ENCODE measurements at places on chromosomes 5 and 9.
A peak's percentile ranks its signal among the peaks of the same experiment; 100 is the strongest.

GRCh38 chr9:86242071-86242470 lies 17.4 kb downstream of the C9orf153 start:
- DNase-seq, result no peak

GRCh38 chr5:122163121-122164069 lies 34.0 kb downstream of the ZNF474 start:
- DNase-seq, result no peak

- peak; percentile 29 for DNase-seq
Measured at GRCh38 chr9:110156902-110157301, 51.1 kb downstream of the C9orf152 start.

DNA sequence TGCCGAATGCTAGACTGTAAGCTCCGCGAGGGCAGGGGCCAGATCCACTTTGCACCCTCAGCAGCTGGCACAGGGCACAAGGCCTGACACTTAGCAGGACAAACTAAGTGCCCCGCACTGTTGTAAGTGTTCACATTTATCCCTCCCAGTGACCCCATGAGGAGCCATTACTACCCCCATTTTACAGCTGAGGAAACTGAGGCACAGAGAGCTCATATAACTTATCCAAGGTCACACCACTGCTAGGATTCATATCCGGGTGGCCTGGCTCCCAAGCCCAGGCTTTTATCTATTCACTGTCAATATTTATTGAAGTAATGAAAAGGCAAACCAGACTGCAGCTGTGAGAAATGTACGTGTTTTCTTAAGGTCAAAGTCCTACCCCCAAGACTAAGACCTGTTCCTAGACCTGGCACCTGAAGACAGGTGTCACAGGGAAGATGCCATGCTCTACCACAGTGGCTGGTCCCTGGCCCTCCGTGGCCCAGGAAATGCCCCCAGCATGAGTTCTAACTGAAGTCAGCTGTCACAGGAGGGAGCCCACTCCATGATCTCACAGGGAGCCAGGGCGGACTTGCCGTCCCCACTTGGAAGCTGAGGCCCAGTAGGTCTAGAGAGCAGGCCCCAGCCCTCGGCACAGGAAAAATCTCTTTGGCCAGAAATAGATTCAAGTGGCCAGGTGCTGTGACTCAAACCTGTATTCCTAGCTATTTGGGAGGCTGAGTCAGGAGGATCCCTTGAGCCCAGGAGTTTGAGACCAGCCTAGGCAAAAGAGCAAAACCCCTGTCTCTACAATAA lies 74.7 kb upstream of the IL17B start:
- no peak for DNase-seq

- no peak for DNase-seq
Measured at GRCh38 chr9:70168521-70168920, 90.3 kb upstream of the SMC5 start.

GRCh38 chr9:92324889-92325268 lies 271 bp downstream of the NOL8 start:
- no peak for DNase-seq

DNA sequence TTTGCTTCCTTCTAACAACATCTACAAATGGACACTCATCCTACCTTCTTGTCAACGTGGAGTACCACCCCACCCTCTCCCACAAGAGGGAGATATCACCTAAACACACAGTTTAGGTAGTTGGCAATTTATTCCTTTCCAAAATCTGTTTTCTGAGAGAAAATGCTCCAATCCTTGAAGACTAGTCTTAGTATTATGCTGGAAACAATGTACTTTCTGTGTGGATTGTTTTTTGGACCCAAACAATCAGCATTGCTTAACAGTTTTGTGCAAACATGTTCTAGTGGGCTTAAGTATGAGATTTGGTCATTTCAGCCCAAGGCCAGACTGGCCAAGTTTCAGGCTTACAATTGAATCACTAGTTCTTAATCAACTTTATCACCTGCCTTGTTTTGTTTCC lies 359.1 kb downstream of the ARHGEF28 start:
- DNase-seq, result no peak

DNA sequence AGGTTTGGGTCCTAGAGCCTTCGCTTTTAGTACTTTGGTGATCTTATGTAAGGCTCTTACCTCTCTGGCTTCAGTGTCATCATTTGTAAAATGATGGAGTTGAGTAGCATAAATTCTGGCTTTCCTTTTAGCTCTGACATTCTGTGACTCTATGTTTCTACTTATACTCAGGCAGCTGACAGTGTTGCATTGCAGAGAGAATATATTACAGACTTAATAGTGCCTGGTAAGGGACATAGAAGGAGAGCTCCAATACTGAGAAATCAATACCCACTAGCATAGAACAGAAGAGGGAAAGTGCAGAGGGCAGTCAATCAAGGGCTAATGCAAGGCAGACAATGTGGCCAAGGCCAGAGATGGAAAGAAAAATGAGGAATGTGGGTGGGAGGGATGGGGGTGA lies 371.4 kb upstream of the TLE4 start:
- DNase-seq, result no peak

DNA sequence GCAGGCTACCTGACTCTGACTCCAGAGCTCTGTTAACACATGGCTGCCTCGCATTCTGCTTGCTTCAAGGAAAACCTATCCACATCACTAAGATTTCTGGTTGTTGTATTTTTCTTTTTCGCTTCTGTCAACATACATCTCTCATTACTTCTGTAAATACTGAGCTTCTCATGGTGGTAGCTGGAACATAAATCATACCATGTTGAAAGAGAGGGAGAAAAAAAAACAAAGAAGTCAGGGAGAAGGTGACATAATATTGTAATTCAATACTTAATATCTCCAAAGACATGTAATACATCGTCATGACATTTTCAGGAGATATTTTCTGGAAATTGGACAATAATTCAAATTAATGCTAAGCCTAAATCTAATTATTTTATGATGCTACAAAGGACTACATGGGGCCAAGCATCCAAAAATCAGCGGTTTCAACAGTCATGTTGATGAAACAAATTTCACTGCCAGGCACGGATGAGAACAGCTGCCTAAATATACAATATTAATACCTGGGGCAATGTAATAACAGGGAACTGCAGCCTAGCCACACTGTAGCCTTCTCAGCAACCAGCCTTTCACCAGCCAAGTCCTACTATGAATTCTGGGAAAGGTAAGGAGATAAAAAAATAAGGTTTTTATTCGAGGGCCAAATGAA lies 332.0 kb downstream of the TRIM32 start:
- no peak for DNase-seq

DNA sequence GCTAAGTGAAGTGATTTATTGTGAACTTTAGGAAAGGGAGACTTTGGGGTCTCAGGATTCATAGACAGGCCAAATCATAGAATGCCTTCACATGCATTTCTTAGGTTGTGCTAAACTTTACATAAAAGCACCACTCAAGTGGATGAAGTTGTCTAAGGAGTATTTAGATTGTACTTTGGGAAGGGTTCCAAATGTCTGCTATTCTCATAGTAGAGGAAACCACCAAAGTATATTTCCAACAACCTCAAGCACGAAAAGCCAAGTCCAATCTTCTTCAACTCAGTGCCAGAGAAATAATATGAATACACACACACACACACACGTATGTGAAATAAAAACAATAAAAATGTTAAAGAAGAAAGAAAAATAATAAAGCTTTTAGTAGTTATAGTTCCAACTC lies 41.8 kb downstream of the ENC1 start:
- no peak for DNase-seq

DNA sequence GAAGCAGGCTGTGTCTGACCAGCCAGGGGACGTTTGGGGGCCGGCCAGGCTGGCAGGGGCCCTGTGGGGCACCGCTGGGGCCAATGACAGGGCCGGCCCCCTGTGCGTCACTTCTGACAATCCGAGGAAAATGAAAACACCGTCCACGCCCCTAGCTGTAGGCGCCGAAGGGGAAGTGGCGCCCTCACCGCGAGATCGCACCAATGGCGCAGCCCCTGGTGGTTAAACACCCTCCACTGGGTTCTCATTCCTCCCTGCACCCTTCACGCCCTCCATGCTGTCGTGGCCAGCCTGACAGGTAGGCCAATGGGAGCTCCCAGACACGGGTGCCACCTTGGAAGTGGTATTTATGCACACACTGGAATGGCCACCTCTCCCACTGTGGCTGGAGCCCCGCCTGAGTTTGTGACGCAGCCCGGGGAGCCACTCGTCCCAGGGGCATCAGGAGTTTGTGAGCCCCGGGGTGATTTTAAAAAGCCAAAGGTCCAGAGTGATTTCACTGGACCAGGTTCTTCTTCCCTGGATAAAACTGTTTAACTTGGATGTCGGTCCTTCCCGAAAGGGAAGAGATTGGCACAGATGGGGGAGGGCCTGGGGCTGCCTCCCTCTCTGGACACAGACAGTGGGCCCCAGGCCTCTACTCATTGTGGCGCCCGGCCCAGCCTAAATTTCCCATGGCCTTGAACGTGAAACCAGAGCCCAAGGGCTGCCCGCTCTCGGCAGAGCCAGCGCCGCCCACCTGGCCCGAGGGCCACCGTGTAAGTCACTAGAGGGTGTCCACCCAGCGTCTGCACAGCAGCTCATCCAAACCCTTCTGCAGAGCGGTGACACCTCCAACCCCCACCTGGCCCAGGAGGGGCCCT lies 49.7 kb downstream of the NKD2 start:
- no peak for DNase-seq

GRCh38 chr9:133426011-133426410 lies 3.8 kb downstream of the ADAMTS13 start:
- DNase-seq, result no peak

- no peak for DNase-seq
Measured at GRCh38 chr9:129182625-129183494, 4.8 kb upstream of the IER5L start.

DNA sequence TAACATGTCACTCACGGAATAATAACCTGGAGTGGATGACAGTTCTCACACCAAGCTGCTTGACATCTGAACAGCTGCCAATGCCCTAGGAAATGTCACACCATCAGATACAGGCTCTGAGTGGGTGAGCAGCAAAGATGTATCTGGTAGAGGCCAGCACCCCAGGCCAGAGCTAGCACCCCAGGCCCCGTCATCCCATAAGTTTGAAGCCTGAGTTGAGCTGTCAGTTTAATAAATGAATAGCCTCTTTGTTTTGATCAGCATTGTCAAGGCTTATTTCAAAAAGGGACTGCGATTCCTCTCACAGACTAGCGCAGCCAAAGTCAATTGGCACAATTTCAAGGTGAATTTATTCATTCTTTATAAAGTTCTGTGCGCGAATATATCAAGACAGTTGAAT lies 1327.1 kb downstream of the MAT2B start:
- no peak for DNase-seq

DNA sequence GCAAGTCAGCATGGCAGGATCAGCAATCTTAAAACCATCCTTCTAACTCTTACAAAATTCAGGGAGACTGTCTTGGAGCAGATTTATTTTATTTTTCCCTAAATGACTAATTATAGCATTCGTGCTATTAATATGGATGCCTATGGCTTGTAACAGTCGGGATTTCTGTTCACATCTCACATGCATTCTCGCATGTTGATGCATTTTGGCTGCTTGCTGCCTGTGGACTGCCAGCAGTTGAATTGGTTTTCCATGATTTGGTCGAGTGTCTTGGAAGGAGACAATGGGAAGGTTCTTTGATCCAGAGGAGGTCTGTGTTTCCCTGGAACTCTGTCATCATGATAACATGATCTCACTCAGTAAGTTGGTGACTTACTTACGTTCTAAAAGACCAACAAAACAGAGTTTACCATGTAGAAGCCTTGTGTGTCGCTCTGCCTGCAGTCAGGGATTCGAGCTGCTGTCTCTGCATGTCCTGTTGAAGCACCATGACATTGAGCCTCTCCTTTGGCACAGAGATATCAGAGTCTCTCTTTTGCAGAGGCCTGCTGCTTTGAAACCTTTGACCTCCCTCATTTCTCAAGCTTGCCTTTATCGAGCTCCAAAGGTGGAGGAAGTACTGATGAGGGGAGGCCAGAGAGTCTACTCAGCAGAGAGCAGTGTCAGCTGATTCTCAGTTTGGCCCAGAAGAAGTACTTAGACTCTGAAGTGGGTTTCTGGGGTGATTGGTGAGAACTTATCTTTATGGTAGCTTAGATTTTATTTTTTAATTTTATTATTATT lies 82.4 kb downstream of the ARHGAP26 start:
- DNase-seq, result no peak

DNA sequence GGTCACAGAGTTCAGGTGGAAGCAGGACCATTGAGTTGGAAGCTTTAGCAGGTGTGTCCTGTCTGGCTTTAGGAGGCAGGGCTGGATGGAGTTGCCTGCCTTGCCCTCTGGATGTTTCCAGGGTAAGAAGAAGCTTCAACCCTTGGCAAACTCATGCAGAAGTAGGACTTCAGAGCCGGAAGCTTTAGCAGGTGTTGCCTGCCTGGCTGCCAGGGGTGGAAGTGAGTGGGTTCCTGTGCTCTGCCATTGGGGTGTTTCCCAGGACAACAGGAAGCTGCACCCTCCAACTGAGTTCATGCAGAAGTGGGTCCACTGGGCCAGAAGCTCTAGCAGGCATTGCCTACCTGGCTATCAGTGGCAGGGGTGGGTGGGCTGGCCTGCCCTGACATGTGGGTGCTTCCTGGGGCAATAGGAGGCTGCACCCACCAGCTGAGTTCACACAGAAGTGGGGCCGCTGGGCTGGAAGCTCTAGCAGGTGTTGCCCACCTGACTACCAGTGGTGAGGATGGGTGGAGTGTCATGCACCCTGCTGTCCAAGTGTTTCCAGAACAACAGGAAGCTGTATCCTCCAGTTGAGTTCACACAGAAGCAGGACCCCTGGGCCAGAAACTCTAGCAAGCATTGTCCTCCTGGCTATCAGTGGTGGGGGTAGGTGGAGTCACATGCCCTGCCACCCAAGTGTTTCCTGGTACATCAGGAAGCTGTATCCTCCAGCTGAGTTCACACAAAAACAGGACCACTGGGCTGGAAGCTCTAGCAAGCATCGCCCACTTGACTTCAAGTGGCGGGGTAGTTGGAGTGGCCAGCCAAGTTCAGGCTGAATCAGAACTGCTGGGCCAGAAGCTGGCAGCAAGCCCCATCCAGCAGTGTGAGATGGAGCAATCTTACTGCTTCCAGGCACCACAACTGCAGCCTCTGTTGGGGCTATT lies 24.6 kb downstream of the LOX start:
- DNase-seq, result no peak

- no peak for DNase-seq
Measured at GRCh38 chr5:123150089-123150488, 61.0 kb downstream of the PRDM6 start.

GRCh38 chr9:38347271-38347671 lies 45.2 kb upstream of the ALDH1B1 start:
- no peak for DNase-seq

DNA sequence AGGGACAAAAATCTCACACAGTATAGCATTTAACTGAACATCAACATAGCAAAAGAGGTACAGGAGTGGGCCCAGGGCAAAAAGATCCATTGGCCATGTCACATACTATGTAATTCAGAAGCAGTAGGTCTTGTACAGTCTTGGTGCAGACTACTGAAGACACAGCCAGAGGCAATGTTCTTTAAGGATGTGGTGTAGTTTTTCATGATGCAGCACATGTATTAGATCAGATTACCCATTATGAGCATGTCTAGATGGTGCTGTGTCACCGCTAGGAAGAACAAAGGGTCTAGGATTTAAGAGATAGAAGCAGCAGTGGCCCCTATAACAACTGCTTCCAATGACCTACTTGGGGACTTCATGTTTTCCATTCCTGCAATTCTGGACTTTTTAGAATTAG lies 610.4 kb upstream of the MEF2C start:
- no peak for DNase-seq
